ENCODE measurements at places on chromosomes 5 and 9.

GRCh38 chr5:34562791-34563190, 93.3 kb upstream of the RAI14 start:
- no peak for DNase-seq

- no peak for DNase-seq
These were observed 149.5 kb downstream of the PCSK1 start for GRCh38 chr5:96283589-96283988.

DNA sequence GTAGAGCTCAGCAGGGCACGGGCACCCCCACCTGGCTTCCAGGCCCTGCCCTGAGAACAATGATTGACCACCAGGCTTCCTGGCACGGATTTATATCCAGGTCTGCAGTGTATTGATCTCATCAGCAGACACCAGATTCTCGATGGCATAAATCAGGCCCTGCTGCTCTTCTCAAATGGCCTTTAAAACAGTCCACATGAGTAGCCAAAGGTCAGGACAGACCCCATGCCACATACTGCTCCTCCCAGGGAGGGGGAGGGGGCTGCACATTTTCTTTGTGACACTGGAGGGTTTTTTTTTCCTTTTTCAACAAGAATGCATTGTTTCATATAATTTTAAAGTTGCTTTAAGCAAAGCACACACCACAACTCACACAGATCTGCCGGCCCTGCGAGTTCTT, 85.4 kb downstream of the SEMA4D start:
- DNase-seq: no peak

GRCh38 chr9:27722866-27723265, 149.6 kb upstream of the C9orf72 start:
- no peak for DNase-seq

DNA sequence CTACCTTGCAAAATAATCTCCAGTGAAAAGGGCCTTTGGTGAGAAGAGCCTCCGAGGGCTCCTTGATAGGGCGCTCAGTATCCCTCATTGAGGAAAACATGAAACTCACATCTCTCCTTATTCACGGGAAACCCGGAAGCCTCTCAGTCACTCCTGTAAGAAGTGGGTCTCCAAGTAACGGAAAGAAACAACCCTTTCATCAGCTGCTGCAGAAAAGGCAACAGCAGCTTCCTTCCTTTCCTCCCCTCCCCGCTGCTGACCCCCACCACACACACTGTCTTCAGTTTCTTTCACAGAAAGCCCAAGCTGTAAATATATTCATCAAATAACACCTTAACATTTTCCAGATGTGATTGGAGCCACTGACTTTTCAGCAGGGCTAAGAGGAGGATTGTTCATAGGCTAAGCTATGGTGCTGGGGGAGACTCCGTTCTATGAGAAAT, 81.4 kb downstream of the C9orf152 start:
- DNase-seq: no peak

GRCh38 chr9:36492865-36493264, 79.8 kb upstream of the MELK start:
- no peak for DNase-seq

- no peak for DNase-seq
These were observed 10.8 kb downstream of the MRPL36 start for GRCh38 chr5:1788828-1789227.

- no peak for DNase-seq
These were observed 14.6 kb upstream of the LMX1B start for GRCh38 chr9:126599047-126599650.

DNA sequence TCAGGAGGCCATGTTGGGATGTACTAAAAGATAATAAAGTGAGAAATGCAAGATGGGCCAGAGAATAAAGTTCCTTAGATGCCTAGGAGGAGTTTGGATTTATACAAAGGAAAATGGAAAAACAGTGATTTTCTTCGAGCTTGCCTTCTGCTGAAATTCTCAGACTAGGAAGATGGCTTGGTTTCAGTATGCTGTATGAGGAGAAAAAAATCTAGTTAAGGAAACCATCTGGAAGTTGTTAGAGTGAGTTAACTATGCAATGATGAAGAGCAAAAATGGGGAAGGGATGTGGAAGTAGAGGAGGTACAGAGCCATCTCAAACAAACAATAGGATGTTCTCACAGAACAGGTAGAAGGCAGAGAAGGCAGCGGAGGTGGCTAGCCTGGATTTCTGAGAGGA, 162.9 kb upstream of the FTMT start:
- no peak for DNase-seq

DNA sequence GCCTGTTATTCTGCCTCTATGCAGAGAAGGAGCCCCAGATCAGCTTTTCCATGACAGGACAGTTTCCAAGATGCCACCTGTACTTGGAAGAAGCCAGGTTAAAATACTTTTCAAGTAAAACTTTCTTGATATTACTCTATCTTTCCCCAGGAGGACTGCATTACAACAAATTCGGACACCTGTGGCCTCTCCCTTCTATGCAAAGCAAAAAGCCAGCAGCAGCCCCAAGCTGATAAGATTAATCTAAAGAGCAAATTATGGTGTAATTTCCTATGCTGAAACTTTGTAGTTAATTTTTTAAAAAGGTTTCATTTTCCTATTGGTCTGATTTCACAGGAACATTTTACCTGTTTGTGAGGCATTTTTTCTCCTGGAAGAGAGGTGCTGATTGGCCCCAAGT, 301 bp upstream of the IL4 start:
- no peak for DNase-seq

- DNase-seq: no peak
These were observed 56.7 kb downstream of the ROPN1L start for GRCh38 chr5:10498350-10498749.

DNA sequence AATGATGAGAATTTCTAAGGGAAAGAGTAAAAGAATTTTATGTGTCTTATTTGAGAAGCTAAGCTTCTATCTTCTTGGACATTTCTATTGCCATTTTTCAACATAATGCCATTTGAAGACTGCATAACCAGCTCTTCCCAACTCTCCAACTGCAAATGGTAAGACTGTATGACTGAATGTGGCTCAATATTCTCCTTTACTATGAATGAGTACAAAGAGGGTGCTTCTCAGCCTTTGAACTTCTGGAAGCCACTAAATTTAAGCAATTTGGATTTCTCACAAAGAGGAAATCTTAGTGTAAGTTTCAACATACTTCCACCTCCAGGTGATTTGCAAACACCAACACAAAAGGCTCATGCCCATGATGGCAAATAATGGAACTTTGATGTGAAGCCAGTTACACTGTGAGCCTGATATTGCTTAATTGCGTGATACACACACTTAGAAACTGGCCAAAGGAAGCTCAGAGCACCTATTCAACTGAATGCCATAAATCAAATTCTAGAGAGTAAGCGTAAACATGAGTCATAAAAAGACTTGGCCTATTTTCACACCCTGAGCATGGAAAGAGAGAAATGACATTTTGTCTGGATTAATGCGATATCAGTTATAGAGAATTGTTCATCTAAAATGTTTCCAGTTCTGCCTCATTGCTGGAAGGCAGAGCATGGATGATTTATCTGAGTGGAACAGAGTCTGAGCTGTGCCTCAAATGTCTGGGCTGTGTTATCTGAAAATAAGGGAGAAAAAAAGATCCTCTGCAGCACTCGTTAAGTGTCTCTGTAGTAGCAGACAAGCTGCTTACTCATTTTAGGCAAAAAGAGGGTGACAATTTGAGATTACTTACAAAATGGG, 145.3 kb downstream of the PLK2 start:
- no peak for DNase-seq

GRCh38 chr5:171907725-171908343, 98.6 kb downstream of the FBXW11 start:
- no peak for DNase-seq

DNA sequence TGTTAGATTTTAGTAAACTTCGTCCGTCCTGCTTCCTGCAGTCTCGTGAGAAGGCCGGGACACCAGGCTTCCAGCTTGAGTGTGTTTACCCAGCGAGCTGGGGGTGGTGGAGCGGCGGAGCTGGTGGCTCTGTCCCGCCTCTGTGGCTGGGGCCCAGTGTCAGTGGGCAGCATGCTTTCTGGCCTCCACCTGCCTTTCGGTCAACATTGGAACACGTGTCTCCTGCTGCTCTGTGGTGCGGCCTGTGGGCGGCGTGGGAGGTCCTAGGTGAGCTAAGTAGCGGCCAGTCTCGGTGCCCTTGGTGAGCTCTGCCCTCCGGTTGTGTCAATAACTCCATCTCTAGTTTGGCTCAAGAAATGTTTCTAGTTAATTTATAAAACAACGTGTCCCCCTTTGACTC, 125.9 kb downstream of the GADD45G start:
- no peak for DNase-seq

DNA sequence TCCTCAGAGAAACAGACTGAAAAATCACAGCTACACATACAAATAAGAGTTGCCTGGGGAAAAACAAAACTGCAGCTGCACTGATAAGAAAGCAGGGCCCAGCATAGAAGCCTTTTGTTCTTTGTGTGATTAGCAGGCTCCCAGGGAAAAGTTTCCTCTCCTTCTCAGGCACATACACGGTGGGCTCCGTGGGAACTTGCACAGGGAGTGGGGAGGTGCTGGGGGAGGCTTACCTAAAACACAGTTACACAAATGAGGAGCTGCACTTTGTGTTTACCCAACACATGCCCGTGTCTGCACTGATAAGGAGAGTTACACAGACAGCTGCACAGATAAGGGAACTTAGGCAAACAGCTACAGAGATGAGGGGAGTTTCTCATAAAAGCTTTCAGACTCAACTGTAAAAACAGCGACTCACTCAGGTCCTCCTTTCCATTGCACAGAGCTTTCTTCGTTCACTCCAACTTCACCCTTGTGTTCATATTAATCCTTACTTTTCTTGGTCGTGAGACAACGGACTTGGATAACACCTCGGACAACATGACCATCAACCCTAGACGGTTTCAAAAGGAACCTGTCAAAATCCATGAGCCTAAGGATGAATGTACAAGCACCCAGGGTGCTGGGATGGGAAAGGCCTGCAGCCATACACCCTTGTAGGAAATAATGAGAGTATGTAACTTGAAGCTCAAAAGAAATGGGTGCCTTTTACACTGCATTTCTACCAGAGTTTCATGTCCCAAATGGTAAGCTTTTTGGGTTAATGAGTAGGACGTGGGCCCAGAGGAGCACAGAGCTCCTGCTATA, 50.8 kb downstream of the SERINC5 start:
- no peak for DNase-seq

DNA sequence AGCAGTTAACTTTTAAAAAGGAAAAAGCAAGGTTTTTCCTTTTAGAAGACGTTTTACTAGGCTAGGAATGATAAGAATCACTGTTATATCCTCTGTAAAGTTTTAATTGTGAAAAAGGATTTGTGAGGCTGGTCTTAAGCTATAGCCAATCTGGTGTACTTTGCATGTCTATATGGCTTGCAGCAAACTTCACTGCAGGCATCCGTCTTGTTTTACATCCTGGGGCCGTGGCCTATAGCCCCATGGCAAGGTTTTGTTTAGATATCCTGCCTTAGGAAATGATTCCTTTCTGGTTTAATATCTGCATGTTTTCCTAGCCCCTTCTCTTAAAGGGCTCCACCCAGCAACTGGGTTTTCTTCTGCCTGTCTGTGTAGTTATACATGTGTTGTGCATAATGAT, 272.8 kb downstream of the ICE1 start:
- no peak for DNase-seq

DNA sequence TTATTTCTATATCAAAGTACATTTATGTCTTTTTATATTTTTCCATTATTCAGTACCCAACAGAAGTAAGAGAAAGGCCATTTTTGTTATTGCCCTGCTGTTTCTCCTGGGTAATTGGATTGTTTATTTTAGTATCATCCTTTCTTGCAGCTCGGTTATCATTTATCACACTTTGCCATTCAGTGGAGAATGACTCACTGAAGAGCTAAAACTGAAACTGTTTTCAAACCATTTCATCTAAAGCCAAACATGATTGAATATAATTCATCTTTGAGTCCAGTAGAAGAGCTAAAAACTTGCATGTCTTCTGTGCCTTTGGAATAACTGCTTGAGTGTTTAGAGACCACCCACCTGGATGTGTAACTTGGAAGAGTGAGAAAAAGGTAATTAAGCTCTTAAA, 139.5 kb upstream of the PRDM9 start:
- DNase-seq: no peak

DNA sequence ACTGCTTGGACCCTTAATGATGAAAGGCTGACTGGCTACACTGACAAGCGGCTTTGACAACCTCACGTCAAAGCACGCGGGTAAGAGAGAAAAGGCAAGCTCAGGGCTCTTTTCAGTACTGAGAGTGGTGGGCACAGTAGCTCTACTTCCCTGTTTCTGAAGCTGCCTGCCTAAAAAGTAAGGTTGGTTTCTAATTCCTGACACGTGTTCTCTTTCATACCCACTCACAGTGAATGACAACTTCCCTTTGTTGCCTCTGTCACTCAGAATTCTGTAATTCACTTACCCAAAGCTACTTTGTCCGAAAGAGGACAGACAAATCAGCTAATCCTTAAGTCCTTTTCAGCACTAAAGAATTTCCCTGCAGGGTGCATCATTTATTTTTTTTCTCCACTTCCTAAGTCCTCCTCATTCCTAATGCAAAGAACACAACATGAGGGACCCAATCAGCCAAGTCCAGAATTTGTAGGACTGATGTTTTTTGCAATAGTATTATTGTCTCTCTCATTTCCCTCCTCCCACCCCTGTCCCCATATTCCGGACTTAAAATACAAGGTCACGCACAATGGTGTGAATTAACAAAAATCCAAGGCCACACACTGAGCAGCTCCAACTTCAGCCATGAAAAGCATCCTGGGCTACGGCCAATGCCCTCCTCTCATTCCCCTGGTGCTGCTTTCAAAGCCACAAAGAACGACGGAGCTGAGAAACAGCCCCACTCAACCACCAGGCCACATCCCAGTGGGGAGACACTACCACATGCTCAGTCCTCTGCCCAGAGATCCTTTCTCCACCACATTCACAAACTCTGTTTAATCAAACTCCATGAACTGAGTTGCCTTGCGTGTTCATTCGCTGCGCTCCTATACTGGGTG, 221.0 kb downstream of the TSSK1B start:
- no peak for DNase-seq

GRCh38 chr5:43729846-43730478, 127.0 kb downstream of the NNT start:
- DNase-seq: no peak

DNA sequence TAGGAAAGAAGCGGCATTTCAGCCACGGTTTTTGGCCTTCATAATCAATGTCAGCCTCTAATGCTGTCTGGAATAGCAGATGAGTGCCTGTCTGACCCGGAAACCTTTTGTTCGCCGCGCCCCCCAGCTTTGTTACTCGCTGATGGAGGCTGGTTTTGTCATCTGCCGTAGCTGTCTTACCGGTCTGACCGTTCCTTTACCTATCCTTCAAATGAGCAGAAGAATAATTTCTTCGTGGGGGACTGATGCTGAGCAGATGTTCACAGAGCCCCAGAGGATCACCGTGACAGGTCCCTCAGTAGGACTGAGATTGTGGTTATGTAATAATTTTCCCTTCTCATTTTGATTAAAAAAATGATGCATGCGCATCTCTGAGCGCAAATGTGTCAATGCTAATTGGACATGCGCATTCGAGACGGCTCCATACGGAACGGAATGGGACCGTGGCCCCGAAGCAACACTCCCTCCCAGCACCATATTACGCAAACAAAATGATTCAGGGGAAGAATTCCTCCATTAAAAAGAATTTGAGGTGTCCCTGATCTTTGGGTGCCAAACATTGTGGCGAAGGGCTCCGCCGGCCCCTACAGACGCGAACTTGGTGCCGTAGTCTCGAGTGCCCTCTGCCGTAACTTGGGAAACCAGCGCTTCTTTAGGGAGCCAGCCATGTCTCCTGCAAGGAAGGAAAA, 27.6 kb downstream of the TLX3 start:
- DNase-seq: no peak
